ENCODE measurements at places on chromosomes 7 and 10. TPM values are rescaled to one million over a fixed set of nuclear protein-coding genes. Genes with fewer than 3 reads are reported as not detected.

Gene SPDYE2
- total RNA-seq = not detected

Gene CADPS2
- 14.7 TPM for total RNA-seq

Gene MYOF
- total RNA-seq = 4.1 TPM

Gene SFTPA2
- total RNA-seq = not detected

Gene MOGAT3
- 16.7 TPM for total RNA-seq

Gene GDF2
- total RNA-seq = 10.3 TPM
